Choroid plexus epithelial cell (primary cell): ENCODE measurements at places on chromosomes 2 and 18.

- peak; percentile 57 for DNase-seq
Observed at GRCh38 chr18:69000366-69000765, 202.5 kb downstream of the CCDC102B start.

- no peak for DNase-seq
Observed at GRCh38 chr2:76174505-76174904, 463.8 kb upstream of the GCFC2 start.

DNA sequence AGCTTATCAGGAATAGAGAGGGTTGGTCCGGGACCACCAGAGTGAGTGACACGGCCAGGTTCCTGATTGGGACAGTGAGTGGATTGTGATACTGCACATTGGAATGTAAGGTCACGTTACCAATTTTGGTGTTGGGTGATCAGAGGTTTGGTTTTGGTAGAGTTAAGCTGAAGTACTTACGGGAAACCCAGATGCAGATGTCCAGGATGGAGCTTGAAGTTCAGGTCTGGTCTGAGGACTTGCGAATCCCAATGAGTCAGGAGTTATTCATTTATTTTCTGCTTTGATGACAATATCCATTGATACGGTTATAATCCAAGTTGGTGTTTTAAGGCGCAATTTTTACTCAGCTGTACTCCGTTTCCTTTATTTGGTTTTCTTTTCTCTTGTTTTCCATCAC lies 273.6 kb downstream of the ALPK2 start:
- no peak for DNase-seq

DNA sequence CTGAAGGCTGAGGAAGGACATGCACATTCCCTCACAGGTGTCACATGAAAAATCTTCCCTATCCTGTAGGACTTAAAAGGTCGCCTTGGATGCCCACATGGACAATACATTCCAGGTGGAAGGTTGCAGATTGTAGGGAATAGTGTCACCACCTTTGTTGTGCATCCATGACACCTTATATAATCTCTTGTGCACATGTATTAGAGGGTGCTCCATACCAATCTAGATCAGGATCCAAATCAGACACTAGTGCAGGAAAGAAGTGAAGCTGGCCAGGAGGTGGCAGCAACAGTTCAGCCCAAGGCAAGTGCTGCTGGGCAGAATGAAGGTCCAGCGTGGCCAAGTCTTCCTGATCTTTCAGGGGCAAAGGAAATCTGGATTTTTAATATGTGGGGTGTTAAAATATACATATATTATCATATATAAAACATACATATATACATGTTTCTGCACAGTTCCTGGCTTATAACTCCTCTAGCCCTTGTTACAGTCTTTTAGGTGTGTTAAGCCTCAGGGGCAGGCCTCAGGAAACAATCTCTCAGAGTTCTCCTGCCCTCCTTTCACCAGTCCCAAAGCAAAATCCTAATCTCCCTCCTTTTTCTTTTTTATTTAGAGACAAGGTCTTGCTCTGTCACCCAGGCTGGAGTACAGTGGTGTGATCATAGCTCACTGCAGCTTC lies 16.6 kb downstream of the NIF3L1 start:
- peak; percentile 88 for DNase-seq

- no peak for DNase-seq
Observed at GRCh38 chr18:74382481-74383017, 66.9 kb downstream of the C18orf63 start.

DNA sequence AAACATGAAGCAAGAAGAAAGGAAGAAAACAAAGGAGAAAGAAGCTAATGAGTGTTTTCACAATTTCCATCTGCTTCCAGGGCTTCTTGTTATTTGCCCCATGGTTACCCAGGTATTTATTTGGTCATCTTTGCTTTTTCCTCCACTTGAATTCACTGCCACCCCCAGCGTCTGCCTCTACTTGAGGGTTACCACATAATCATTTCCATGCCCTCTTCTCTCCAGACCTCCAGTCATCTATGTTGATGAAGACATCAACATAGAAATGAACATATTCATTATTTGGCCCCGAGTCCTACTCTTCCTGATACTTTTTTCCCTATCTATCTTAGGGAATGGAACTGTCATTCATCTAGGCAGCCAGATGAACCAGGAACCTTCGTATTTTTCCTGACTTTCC lies 133.6 kb upstream of the CAVIN2 start:
- DNase-seq, result no peak

- DNase-seq, result no peak
Observed at GRCh38 chr2:68588589-68588988, 54.8 kb upstream of the PROKR1 start.

GRCh38 chr2:45067859-45068570 lies 58.8 kb upstream of the SIX2 start:
- peak; percentile 57 for DNase-seq

GRCh38 chr2:46329803-46330775 lies 32.9 kb downstream of the EPAS1 start:
- peak; percentile 97 for DNase-seq

DNA sequence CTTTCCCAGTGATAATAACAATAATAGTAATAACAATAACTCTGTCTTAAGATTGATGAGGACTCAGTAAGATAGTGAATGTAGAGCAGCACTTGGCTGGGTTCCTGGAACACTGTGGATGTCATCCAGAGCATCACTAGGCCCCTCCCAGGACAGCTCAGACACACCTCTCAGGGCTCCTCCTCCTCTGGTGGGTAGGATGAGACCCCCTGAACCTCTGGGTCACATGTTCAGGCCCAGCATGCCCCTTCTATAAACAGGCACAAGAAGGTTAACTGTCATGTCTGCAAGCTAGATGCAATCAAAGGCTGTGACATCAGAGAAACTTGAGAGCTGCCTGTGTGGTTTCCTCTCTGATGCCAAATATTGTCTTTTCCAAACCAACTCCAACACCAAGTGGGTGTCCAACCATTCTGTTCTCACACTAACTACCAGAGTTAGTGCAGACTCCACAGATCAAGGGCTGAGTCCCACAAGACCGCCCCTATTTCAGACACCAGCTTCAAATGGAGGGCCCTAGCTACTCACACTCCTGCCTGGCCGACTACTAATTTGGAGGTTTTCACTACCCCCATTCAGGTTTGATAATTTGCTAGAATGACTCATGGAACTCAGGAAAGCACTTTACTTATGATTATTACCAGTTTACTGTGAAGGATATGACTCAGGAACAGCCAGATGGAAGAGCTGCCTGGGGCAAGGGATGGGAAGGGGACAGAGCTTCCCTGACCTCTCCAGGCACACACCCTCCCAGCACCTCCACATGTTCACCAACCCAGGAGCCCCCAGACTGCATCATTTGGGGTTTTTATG lies 46.4 kb upstream of the BZW1 start:
- DNase-seq, result peak; percentile 97

GRCh38 chr2:53259395-53260009 lies 508.1 kb upstream of the CHAC2 start:
- no peak for DNase-seq

DNA sequence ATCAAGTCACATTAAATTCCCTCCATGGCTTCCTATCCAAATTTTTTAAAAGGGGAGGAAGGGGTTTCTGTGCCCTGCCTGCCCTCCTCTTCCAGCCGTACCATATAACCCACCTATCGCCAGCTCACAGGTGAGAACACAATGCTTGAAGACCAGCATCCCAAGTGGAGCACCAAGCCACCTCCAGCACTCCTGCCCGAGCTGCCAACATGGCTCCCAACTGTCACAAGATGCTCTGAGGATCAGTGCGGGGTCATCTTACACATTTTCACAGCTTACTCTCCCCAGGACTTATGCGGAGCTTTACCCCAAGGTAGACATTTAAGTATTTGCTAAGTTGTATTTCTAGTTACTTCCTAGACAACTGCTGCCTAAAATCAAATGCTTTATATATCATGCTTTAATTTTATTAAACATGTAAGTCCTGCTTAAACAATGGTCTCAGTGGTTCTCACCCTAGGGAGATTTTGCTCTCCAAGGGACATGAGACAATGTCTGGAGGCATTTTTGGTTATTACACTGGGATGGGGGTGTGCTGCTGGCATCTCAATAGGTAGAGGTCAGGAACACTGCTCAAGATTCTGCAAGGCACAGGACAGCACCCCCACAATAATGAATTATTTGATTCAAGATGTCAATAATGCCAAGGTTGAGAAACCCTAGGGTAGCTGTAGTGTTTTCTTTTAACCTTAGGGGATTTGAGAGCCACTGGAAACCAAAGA lies 45.8 kb downstream of the SF3B1 start:
- DNase-seq, result no peak

DNA sequence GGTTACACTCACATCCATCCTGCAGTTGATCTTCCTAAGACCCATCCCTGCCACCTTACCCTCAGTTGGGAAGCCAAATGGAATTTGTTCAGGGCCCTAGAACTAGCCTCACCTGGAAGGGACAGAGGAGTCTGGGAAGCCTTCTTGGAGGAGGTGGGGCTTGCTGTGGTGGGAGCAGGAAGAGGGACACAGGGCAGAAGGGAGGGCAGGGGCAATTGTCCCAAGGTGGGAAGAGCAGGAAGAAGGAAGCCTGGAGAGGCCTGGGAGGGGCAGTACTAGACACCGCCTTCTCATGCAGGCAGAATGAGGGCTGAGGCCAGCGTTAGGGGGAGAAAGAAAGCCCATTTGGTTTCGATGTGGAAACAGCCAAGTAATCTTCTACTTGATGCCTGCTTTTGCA lies 34.1 kb upstream of the ASPRV1 start:
- DNase-seq, result no peak

DNA sequence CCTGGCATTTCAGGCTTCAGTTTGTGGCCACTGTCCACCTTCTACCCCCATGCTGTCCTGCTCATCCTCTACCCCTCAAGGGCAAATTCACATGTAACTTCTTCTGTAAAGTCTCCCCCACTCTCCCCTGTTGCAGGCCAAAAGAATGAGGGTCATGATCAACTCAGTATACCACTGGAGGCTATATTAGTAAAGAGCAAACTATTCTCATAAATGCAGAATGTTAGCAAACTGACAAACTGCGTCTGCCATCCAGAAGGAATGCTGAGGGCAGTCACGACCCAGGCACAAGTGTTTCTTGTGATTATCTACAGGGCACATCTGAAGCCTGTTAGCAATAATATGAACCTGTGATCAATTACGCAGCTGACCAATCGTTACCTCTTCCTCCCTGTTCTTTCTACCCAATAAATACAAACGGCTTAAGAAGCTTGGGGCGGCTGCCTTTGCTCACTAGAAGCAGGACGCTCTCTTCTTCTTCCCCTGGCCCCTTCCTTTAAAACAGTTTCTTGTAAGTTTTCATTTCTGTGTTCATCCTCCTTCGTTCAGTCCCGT lies 58.3 kb downstream of the SEPTIN10 start:
- DNase-seq, result no peak

- DNase-seq, result no peak
Observed at GRCh38 chr2:136255127-136255526, 137.2 kb upstream of the CXCR4 start.

GRCh38 chr2:130185896-130186295 lies 3.8 kb downstream of the MZT2B start:
- peak; percentile 27 for DNase-seq

GRCh38 chr2:204566439-204566838 lies 21.2 kb downstream of the PARD3B start:
- no peak for DNase-seq

- no peak for DNase-seq
Observed at GRCh38 chr2:95007822-95008221, 17.7 kb upstream of the MAL start.

DNA sequence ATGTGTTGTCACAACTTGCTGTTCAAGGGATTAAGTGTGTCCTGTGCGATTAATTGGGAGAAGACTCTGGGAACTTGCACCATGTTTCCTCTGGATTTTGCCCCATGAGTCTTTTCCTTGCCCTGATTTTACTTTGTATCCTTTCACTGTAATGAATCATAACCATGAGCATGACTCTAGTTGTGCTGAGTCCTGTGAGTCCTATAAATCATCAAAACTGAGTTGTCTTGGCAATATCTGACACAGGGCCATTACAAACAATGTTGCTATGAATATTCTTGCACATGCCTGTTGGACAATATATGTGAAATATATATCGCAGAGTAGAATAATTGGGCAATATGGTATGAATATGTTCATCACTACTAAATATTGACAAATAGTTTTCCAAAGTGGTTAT lies 56.5 kb upstream of the COL5A2 start:
- no peak for DNase-seq

GRCh38 chr18:62670573-62670972 lies 44.8 kb upstream of the PHLPP1 start:
- no peak for DNase-seq

- DNase-seq, result no peak
Observed at GRCh38 chr18:76842837-76843530, 20.6 kb downstream of the ZNF236 start.

DNA sequence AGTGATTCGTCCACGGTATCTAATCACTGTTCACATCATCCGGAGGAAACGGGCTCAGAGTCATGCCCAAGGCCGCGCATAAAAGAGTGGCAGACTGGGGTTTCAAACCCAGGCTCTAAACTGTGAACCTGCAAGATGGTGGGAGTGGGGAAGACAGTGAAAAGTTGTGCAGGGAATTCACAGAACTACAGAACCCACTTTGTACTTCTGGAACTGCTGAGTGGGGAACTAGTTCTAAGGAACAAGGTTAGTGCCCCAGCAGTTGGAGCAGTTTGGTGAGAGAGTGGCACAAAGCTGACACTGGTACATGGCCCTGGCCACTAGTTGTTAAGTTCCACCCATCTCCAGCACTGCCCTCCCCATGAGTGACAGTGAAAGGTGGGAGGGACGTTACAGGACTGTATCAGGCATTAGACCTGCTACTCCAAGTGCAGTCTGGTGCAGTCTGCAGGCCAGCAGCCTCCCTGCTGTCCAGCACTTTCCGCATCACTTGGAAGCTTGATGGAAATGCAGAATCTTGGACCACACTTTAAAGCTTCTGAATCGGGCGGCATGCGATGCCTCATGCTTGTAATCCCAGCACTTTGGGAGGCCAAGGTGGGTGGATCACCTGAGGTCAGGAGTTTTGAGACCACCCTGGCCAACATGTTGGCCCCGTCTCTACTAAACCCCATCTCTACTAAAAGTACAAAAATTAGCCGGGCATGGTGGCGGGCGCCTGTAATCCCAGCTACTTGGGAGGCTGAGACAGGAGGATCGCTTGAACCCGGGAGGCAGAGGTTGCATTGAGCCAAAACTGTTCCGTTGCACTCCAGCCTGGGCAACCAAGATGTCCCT lies 47.3 kb downstream of the C2orf42 start:
- DNase-seq, result peak; percentile 51

- DNase-seq, result peak; percentile 38
Observed at GRCh38 chr2:140586379-140586778, 1544.4 kb downstream of the LRP1B start.

DNA sequence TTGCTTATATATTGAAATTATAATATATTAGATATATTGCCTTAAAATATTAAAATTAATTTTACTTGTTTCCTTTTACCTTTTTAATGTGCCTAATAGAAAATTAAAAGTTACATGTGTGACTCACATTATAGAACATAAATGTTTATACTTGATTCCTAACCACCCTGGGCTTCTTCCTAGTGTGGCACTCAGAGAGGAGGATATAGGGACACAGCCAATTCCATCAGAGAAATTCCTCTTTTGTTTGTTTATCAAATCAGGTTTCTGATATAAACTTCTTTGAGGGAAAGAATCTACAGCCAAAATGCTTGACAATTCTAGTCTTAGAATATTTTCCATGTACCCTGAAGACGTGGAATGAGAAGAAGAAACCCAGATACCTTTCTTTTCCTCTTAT lies 348.9 kb upstream of the NRP2 start:
- DNase-seq, result no peak
